Right lung (tissue), 10 donors: ENCODE measurements at places on chromosomes 6 and 20. TPM values are rescaled to one million over a fixed set of nuclear protein-coding genes. Genes with fewer than 3 reads are reported as not detected.

DNA sequence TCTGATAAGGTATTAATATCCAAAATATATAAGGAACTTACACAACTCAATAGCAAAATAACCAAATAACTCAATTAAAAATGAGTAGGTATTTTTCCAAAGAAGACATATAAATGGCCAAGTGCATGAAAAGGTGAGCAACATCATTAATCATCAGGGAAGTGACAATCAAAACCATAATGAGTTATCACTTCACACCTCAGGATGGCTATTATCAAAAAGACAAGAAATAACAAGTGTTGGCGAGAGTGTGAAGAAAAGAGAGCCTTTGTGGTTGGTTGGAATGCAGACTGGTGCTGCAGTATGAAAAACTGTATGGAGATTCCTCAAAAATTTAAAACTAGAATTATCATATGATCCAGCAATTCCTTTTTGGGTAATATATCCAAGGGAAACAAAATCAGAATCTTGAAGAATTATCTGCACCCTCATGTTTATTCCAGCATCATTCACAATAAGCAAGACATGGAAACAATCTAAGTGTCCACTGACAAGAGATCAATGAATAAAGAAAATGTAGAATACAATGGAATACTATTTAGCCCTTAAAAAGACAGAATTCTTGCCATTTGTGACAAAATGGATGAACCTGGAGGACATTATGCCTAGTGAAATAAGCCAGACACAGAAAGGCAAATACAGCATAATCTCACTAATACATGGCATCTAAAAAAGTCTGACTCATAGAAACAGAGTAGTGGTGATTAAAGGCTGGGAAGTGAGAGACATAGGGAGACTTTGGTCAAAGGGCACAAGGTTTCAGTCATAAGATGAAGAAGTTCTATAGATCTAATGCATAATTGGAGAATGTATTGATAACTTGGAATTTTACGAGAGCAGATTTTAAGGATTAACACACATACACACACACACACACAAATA lies 175.6 kb downstream of the FOXA2 start:
- no peak for DNase-seq

DNA sequence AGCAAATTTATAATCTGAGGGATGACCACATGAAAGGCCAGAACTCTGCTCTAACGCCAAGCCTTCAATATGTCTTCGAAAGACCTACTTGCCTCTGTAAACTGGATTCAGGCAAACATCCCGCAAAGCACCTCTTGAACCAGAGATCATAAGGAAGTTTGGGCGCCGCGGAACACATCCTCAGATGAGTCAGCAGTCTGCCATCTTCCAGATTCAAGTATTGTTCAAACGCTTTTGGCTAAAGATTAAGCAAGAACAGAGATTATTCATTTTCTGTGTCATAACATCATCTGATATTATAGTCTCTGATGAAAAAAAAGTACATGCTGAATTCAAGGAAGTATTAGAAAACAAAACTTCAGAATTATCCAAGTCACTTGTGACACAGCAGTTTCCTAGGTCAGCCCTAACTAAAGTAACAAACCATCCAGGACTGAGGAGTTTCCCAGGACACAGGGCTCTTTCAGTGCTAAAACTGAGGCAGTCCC lies 20.8 kb downstream of the TBC1D7 start:
- no peak for DNase-seq

GRCh38 chr6:25359191-25359861 lies 80.2 kb downstream of the CARMIL1 start:
- peak; percentile 62 for DNase-seq

- no peak for DNase-seq
Observed at GRCh38 chr6:97109444-97109843, 173.6 kb downstream of the MMS22L start.

- DNase-seq: no peak
Observed at GRCh38 chr20:22986601-22987000, 48.5 kb upstream of the SSTR4 start.

DNA sequence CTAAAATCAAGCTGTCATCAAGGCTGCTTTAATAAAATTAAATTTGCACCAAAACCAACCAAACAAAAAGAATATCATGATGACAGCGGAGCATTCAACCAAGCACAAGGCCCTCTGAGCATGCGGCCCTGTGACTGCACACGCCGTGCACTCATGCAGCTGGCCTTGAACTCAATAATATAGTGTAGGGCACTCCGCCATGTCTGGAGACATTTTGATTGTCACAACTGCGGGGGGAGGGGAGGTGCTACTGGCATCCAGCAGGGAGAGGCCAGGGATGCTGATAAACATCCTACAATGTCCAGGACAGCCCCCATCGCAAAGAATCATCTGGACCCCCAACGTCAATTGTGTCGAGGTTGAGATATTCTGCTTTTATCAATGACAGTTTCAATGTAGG lies 9.7 kb downstream of the MOCS3 start:
- no peak for DNase-seq

DNA sequence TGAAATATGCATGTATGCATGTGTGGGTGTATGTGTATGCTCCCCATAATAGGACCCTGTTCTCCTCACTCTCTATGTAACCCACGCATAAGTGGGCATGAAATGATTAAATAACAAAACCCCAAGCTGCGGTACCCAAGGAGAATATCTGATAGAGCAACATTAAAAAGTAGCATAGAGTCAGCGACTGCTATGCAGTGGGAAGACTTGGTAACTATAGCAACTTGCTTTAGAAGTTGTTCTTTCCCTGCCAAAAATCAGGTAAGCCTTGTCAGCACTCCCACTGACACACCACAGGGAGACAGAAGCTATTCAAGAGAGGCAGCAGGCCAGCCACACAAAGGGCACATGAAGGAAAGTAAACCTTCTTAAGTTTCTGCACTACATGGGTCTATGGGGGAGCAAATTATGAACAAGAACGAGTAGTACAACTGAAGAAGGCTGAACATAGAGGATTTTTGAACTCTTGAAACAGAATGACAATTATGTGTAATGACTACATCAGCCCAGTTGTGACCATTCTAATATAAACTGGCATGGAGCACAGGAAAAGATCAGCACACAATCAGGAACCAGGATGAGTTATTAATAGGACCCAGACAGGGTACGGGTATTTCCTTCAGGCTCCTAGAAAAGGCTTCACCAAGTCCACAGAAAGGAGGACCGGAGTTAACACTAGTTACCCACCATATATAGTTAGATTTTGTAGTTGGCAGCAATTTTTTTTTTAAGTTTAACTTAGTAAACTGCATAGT lies 89.9 kb downstream of the GPR6 start:
- DNase-seq: no peak

Gene SLC35F1
- polyA plus RNA-seq: 3.7 TPM

DNA sequence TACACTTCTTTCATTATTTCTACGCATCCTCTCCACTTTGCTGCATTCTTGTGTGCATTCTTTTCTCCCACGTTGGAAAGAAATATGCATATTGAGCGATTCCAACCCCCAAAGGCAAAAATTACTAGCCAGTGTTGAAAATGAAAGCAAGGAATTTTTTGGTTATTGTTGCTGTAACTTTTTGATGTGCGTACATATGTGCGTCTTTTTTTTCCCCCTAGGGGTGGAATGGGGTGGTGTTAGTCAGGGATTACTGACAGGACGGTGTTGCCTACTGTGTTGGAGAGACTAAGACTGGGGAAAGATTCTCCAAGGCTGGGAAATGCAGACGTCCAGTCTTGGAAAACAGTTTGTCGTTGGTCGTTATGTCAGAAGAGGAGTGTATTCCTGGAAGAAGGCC lies 44.2 kb upstream of the ESR1 start:
- DNase-seq: no peak

GRCh38 chr6:31498748-31499147 lies 803 bp downstream of the MICB start:
- DNase-seq: no peak

Gene TINAG
- not detected for polyA plus RNA-seq

GRCh38 chr6:90397929-90398674 lies 101.5 kb upstream of the BACH2 start:
- DNase-seq: no peak

Gene BTN1A1
- polyA plus RNA-seq: 0.26 TPM

GRCh38 chr20:18154342-18154741 lies 16.7 kb downstream of the KAT14 start:
- no peak for DNase-seq

Gene LINC00237
- polyA plus RNA-seq: not detected

DNA sequence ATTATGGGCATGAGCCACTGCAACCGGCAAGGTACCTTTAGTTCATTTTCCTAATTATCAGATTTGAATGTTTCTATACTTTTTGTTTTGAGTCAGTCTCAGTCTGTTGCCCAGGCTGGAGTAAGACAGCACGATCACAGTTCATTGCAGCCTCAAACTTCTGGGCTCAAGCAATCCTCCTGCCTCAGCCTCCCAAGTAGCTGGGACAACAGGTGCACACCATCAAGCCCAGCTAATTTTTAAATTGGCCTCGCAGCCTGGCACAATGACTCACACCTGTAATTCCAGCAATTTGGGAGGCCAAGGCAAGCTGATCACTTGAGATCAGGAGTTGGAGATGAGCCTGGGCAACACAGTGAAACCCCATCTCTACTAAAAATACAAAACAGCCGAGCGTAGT lies 24.4 kb downstream of the STAU1 start:
- no peak for DNase-seq

DNA sequence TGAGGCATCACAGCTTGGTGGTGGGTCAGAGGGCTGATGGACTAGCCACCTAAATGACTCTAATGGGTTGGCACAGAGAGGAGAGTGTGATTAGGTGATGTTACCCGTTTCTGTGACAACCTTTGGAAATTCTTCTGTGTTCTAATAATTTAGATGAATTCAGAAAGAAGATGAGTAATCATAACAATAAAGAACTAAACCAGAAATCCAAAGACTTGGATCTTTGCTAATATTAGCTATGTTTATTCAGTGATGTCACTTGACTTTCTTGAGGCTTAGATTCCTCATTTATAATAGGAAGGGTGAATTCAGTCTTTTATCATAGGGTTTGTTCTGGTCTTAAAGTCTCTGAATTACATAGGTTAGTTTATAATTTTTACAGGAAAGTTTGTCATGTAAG lies 19.9 kb downstream of the CRYBG1 start:
- DNase-seq: no peak

Gene SLC22A16
- polyA plus RNA-seq: 0.23 TPM

GRCh38 chr6:145147981-145148749 lies 587.2 kb downstream of the EPM2A start:
- DNase-seq: no peak

- no peak for DNase-seq
Observed at GRCh38 chr6:44224965-44225305, 1.5 kb downstream of the SLC29A1 start.

Gene TBPL1
- polyA plus RNA-seq: 50.8 TPM

Gene BEND6
- polyA plus RNA-seq: 1.8 TPM

DNA sequence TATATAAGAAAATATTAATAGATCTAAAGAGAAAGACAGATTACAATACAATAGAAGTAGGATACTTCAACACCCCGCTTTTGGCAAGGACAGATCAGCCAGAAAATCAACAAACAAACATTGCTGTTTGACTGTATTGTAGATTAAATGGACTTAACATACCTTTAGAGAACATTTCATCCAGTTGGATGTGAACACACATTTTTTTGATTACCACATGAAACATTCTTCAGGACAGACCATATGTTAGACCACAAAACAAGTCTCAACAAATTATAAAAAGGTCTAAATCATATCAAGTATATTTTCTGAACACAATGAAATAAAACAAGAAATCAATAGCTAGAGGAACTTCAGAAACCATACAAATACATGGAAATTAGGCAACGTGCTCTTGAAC lies 148.2 kb downstream of the TRMT11 start:
- no peak for DNase-seq

DNA sequence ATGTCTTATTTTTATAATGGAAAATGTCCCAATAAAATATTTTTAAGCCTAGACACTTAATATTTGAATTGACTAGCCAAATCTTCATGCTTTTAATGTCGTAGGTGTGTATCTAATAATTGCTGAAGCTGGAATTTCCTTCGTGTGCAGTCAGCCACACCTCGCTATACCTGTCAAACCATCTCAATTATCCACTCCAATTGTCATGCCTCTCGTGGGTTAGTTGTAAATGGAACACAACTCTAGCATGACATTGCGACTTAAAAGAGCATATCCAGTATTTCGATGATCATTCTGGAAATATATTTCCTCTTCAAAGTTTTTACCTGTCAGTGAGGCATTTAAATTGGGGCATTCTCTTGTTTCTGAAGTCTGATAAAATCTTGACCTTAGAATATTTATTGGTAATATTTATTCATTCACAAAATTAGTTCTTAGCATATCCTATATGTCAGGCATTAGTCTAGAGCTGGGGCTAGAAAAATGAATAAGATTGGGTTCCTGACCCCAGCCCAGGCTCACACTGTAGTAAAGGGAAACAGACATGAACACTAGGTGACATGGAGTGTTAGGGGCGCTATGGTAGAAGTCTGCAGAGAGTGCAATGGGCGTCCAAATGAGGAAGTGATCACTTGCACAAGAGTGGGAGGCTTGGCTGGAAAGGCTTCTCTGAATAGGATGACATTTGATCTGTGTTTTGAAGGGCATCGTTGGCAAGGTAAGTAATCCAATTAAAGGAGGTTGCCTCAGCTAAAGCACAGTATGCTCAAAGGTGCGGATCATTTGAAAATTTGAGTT lies 11.0 kb upstream of the CFAP206 start:
- no peak for DNase-seq

Gene PRDM13
- polyA plus RNA-seq: not detected

GRCh38 chr20:20521736-20522135 lies 153.8 kb downstream of the INSM1 start:
- DNase-seq: no peak

DNA sequence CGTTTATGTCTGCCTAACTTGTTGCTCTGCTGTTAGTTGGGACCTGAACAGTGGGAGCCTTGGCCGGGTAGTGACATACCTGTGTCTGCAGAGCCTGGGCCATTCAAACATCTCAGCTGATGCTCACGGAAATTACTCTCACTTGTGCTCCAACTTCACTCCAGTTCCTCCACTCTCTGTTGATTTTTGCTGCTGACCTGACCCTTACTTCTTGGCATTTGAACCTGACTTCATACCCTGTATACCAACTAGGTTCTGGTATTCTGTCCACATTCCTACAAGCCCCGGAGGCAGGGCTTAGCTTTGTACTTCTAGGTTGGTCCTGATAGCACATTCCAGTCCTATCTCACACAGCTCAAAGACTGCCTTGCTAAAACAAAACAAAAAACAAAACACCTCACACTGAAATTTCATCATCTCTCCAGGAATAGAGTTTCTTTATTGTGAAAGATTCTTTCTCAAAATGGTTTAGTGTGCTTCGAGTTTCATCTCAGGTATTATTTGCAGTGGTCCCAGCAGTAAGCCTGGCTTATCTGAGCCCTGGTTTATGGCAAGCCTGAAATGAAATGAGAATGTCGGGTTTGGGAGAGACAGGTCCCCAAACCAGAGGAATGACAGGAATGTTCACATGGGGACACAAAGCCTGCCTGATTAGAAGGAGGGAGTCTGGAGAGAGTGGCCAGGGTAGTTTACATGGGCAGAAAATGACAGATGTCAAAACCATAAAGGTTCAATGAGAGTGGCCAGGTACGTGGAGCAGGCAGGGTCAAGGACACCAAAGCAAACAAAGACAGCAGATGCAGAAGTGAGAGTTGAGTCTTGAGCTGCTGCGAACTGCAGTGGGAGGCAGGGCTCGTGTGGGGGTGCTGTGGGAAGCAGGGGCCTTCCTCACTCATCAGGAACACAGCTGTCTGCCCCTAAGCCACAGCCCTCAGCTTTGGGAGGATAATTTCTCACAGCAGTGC lies 174.2 kb upstream of the HDAC2 start:
- no peak for DNase-seq
